ENCODE measurements at places on chromosomes 12 and 14. TPM values are rescaled to one million over a fixed set of nuclear protein-coding genes. Genes with fewer than 3 reads are reported as not detected.

The BEGAIN gene
- total RNA-seq, result 1.0 TPM

The KRT2 gene
- not detected for total RNA-seq

The NOPCHAP1 gene
- total RNA-seq, result 29.1 TPM

The OVCH1 gene
- 0.43 TPM for total RNA-seq

The DTX1 gene
- 4.4 TPM for total RNA-seq

The CNTN1 gene
- 8.4 TPM for total RNA-seq

The DEGS2 gene
- total RNA-seq, result 0.99 TPM

The AKAP3 gene
- 0.69 TPM for total RNA-seq

The ZNF605 gene
- total RNA-seq, result 22.8 TPM

The POTEM gene
- not detected for total RNA-seq

The CGRRF1 gene
- 17.8 TPM for total RNA-seq

The LTB4R2 gene
- total RNA-seq, result 9.5 TPM

The SETD3 gene
- 61.4 TPM for total RNA-seq

The DNAJC22 gene
- total RNA-seq, result 2.9 TPM

The KRT3 gene
- total RNA-seq, result not detected

The TPPP2 gene
- total RNA-seq, result 0.80 TPM

The TCL1B gene
- total RNA-seq, result 0.42 TPM

The RNF212B gene
- total RNA-seq, result not detected

The CEP170B gene
- 38.9 TPM for total RNA-seq

The C3AR1 gene
- total RNA-seq, result not detected

The TCL1A gene
- 1.8 TPM for total RNA-seq

The C12orf42 gene
- 0.27 TPM for total RNA-seq

The CLMN gene
- total RNA-seq, result 11.7 TPM

The USP44 gene
- total RNA-seq, result 8.7 TPM

The RNASE2 gene
- not detected for total RNA-seq

The C12orf56 gene
- total RNA-seq, result 1.0 TPM

The SMAGP gene
- total RNA-seq, result 43.5 TPM

The ORAI1 gene
- total RNA-seq, result 35.5 TPM

The PRPF39 gene
- total RNA-seq, result 50.8 TPM

The BAZ1A gene
- 22.3 TPM for total RNA-seq

The NANOG gene
- 6.1 TPM for total RNA-seq

The CELA1 gene
- total RNA-seq, result not detected

The TMTC2 gene
- 7.2 TPM for total RNA-seq

The MYH6 gene
- not detected for total RNA-seq

The CLEC1A gene
- total RNA-seq, result not detected

The SLC25A47 gene
- not detected for total RNA-seq

The GLS2 gene
- total RNA-seq, result 1.5 TPM

The TAS2R43 gene
- total RNA-seq, result 0.38 TPM

The HOXC12 gene
- not detected for total RNA-seq

The CCND2 gene
- 322 TPM for total RNA-seq

The PRB3 gene
- not detected for total RNA-seq

The KRT6B gene
- not detected for total RNA-seq
